AG10803 (cell line): ENCODE measurements at places on chromosomes 7 and 10.

DNA sequence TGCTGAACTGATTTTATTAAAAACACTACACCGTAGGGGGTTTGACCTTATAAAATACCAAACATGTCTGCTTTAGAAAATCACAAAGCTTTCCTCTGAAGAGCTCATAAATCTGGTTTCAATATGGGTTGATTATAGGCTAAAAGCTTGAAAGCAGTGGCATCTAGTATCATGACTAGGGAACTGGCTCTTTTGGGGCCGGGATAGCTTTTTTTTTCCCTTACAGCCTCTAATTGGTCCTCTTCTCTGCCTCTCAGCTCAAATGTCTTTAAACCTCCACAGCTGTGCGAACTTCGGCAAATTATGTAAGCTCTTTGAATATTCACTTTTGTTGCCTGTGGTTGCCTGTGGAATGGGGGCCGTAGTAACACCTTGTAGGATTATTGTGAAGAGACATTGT lies 8.4 kb downstream of the BAMBI start:
- DNase-seq = no peak

- peak; percentile 87 for DNase-seq
Observed at GRCh38 chr10:13990946-13991345, 339.8 kb downstream of the FRMD4A start.

DNA sequence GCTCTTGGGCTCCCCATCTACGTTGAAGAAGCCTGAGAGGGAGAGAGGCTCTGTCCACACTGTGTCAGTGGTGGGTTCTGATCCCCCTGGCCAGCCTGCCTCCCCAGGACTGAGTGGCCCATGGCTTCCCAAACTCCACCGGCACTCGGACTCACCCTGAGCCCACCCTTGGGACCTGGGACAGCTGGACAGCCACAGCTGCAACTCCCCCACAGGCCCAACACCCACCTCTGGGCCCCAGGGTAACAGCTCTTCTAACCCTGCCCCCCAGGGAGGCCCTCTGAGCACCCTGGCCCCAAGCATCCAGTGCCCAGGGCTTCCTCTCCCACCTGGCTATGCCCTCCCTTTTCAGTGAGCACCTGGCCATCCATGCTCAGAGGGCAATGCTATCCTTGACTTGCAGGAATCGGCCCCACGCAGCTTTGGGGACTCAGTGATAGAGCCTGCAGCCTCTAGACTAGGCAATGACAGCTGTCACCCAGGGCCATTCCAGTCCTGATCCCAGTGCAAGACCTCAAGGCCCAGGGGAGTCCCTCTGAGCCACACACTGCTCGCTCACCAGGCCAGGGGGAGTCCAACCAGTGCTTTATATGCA lies 17.9 kb downstream of the OGDHL start:
- DNase-seq = no peak

- DNase-seq = no peak
Observed at GRCh38 chr10:92832998-92833650, 15.2 kb upstream of the EXOC6 start.

DNA sequence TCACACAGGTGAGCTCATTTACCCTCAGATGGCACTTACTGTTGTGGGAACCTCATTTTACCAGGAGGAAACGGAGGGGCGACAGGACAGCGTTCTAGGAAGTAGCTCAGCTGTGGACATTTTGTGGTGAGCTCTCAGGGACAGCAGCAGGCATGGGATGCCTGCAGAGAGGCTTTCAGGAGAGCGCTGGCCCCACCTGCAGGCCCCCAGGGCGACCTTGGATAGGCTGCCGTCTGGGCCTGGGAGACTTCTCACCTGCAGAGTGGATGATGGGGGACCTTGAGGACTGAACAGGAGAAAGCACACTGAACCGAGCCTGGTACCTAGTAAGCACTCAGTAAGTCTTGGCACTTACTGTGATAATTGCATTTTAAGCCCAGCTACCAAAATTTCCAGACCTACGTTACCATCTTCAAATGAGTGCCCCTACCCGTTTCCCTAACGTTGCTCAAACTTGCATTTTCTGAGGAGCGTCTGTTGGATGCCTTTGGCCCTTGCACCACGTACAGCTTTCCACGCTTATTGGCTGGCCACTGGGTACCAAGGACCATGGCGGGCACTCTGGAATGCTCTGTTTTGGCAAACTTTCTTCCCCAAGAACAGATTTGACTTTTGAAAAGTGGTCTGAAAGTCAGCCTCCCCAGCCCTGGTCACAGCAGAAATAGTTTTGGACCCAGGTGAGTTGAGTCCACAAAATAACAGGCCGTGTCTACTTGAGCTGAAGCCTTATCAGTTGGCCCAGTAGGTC lies 223.4 kb downstream of the EBF3 start:
- no peak for DNase-seq

- peak; percentile 49 for DNase-seq
Observed at GRCh38 chr10:112634096-112634830, 187.2 kb downstream of the VTI1A start.

DNA sequence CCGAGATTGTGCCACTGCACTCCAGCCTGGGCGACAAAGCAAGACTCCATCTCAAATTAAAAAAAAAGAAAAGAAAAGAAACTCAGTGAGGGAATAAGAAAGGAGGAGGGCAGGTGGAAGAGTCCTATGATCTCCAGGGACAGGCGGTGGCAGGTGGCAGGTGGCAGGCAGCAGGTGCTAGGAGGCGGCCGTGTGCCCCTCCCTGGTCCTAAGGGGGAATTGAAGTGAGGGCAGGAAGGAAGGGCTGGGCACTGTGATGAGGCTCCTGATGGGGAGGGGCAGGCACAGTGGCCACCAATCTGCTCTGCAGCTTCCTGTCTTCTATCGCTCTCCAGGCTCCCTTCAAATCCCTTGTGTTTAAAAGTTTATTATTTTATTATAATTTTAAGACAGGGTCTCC lies 41.2 kb upstream of the UBE3C start:
- no peak for DNase-seq

- DNase-seq = no peak
Observed at GRCh38 chr10:15320118-15320517, 51.0 kb downstream of the FAM171A1 start.

- no peak for DNase-seq
Observed at GRCh38 chr10:34817586-34817985, 2.5 kb upstream of the PARD3 start.

DNA sequence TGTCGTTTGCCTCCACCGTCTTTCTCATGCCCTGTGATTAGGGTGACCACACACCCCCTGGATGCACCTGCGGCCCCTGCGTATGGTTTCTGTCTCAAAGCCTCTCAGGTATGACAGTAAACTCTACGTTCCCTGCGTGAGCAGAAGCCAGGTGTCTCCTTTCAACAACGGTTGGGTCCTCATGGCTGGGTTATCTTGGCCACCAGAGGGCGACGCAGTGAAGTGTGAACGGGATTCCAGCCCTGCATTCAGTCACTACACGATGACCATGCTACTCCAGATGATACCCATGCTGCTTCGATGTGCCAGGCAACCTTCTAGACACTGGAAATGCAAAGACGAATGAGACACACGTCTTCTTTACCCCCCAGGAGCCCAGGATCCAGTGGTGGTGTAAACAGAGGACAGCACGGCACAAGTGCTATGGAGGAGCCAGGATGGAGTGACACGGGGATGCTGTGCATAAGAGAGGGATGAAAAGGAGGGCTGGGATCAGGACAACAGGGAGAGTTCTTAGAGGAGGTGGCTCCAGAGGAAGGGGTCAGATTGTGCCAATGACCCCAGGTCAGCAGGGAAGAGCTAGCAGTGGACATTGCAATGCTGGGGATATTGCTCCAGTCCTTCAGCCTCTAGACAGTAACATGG lies 228.1 kb upstream of the PFKP start:
- DNase-seq = peak; percentile 1

GRCh38 chr10:117132751-117133231 lies 5.3 kb downstream of the VAX1 start:
- no peak for DNase-seq

DNA sequence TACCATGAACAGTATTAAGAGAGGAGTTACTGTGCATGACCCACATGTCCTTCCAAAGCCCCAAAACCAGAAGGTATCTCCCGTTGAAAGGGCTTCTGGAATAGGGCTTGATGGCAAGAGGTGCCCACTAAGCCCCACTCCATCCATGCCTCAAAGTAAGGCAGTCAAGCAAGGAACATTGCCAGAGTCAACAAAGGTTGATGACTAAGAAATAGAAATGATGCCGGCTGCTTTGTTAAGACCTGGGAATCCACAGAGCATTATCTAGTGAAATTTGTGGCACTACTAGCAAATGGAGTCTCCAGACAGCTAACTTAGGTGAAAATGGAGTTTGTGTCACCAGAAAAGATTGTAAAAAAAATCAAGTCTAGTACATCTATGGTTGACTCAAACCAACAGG lies 6.2 kb downstream of the SFR1 start:
- no peak for DNase-seq

- DNase-seq = no peak
Observed at GRCh38 chr7:27883696-27884095, 143.7 kb downstream of the TAX1BP1 start.

GRCh38 chr7:78013386-78013785 lies 214.8 kb downstream of the PHTF2 start:
- DNase-seq = no peak

GRCh38 chr7:123735539-123735938 lies 13.3 kb downstream of the WASL start:
- no peak for DNase-seq
